ENCODE measurements at places on chromosomes 3 and 15.

DNA sequence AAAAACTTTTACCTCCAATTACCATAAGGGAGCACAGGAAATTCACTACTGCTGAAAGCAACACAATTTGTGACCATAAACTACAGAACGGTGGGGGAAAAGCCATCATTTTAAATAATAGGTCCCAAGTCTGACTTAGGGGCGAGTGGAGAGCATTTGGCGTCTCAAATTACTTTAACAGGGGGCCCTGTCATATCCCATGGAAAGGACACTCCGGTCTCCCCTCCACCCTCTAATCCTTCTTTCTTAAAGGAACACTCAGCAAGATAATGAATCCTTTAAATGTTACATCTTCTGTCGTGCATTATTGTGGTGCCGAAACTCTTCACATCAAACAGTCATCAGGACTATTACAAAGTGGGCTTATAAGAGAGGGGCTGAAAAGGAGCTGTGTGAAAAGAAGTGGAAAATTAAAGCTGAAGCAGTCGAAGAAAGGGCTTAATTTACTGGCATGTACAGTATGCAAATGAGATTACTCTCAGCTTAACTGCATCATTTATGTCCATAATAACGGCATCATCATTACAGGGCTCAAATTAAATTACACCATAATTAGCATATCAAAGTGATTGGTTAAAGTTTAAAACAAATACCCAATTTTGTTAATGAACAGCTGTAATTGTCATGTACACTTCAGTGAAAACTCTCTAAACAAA is 342.2 kb downstream of the FOXP1 start:
- DNase-seq: no peak

- DNase-seq: no peak
Observed at GRCh38 chr3:186826410-186826975, 16.0 kb upstream of the ADIPOQ start.

- DNase-seq: no peak
Observed at GRCh38 chr15:47820057-47820746, 102.9 kb downstream of the SEMA6D start.

- DNase-seq: no peak
Observed at GRCh38 chr3:183247011-183247589, 6.0 kb upstream of the B3GNT5 start.

GRCh38 chr3:179956416-179956830 is 80.3 kb downstream of the PEX5L start:
- DNase-seq: no peak

GRCh38 chr3:122052968-122053367 is 2.2 kb upstream of the CD86 start:
- DNase-seq: no peak

GRCh38 chr15:76492538-76492937 is 156.0 kb downstream of the ISL2 start:
- no peak for DNase-seq

GRCh38 chr3:47444103-47444502 is 31.6 kb downstream of the SCAP start:
- no peak for DNase-seq

GRCh38 chr3:57179580-57180410 is 14.6 kb upstream of the IL17RD start:
- no peak for DNase-seq

DNA sequence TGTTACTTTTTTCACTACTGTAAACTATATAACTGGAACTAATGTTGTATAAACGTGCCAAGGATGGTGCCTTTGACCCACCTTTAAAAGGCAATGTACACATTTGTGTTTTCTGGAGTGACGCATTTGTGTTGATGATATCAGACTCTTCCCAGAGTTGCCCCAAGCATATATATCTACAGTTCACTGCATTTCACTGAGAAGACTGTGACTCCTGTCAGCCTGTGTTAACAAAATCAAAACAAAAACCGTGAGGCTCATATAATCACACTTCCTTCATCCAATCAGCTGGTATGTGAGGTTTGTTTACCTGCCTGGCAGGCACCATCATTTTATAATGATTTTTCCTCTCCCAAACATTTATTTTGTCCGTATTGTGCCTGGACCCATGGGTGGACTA is 117.6 kb upstream of the ROBO1 start:
- DNase-seq: no peak

GRCh38 chr3:51673802-51674654 is 3.0 kb downstream of the TEX264 start:
- DNase-seq: no peak

- DNase-seq: no peak
Observed at GRCh38 chr3:69567023-69567709, 172.1 kb upstream of the MITF start.

GRCh38 chr3:84893211-84893610 is 65.6 kb upstream of the CADM2 start:
- DNase-seq: no peak

- no peak for DNase-seq
Observed at GRCh38 chr3:194067949-194068362, 68.0 kb upstream of the HES1 start.

DNA sequence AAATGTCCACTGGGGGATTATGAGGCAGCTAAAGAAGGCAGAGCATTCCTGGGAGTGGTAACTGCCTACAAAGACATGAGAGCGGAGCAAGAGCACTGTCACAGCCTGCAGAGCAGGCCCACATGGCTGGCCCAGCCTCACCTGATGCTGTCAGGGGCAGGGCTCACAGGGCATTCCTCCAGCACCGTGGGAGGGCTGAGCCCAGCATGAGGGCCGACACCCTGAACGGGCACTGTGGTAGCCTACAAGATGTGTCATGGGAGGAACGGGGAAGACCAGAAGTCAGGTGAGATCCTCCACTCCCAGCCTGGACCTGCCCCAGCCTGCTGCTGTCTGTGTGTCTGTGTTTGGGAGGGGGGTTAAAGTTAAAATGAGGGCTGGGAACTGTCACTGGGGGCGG is 30.1 kb downstream of the CCDC12 start:
- DNase-seq: no peak

- DNase-seq: no peak
Observed at GRCh38 chr15:72538931-72539330, 64.8 kb downstream of the ARIH1 start.

DNA sequence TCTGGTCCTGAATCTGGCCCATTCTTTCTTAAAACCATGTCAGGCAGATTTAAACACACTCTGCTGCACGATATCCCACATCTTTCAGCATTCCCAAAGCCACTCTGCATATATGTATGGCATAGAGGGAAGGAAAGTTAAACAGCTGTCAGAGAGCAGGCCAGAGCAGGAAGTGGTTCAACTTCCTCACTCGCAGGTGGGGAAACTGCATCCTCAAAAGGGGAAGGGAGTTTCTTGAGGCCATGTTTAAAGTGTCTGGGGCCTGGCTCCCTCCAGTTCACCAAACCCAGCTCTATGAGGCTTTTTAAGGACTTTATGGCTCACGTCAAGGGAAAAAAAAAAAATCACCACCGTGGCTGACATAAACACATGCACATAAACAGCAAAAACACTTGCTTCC is 123.1 kb downstream of the OPA1 start:
- no peak for DNase-seq

- no peak for DNase-seq
Observed at GRCh38 chr3:62805106-62805505, 70.1 kb downstream of the CADPS start.

GRCh38 chr15:27665002-27665401 is 434.1 kb downstream of the OCA2 start:
- DNase-seq: no peak

- DNase-seq: no peak
Observed at GRCh38 chr3:57078635-57079473, 18.4 kb downstream of the SPATA12 start.

DNA sequence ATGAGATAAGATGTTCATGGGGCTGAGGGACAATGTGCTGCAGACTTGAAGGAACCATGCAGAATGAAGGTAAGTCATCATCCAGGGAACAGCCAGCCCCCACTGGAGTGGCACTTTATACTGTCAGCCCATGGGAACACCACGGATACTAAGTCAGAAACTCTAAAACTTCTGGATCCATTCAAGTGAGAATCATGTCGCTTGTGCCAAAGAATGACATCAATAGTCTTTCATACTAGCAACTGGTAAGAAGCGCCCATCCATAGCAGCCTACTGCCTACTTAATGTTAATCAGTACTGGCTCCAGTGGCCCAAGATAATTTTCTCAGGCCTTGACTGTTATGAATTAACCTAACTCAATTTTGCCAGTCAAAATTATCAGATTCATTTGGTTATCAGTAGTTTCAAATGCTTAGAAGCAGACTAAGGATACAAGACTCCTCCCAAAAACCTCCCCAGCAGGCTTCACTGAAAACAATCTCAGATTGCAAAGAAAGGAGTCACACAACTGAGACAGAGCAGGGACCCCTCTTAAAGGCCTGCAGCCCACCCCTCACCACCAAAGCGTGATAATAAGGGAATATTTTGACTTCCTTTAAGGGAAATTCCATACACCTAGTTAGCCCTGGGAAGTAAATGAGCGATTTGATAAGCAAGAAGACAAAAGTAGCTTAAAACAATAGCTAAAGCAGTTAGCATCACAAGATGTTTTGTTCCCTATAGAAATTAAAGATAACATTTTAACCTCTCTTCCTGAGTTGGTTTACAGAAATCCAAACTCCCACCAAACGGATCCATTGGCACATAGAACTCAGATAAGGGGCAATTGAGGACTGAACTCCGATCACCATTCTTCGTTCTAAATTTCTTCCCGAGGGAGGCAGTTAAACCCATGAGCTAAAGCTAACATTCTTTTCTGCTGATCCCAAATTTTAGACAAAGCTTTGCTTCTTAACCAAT is 98.8 kb downstream of the TGFBR2 start:
- DNase-seq: no peak

GRCh38 chr3:109033000-109033660 is 79.5 kb upstream of the GUCA1C start:
- DNase-seq: no peak

DNA sequence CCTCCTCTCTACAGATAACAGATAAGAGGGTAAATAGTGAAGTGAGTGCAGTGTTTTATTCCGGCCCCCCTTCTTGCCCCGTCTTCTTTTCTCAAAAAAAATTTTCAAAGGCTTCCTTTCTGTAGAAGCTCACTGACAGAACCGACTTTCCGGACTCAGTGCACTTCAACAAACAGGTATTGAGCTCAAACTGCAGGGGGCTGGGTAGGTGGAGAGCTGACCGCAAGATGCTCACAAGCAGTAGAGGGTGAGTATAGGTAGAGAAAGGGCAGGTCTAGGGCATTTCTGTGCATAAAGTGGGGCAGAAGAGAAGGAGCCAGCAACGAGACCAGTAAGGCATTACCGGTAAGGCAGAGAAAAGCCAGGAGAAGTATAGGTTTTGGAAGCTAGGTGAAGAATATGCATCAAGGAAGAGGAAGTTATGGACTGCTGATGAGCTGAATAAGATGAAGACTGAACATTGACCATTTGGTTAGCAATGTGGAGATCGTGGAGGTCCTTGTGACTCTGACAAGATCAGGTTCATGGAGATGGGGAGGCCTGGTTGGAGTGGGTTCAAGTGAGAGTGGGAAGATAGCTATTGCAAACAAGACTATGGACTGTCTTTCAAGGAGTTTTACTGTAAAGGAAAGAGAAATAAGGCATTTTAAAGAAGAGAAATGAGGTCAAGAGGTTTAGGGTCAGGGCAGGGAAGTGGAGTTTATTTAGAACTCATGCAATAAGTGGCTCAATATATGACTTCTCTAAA is 97.4 kb downstream of the ST6GAL1 start:
- DNase-seq: no peak

DNA sequence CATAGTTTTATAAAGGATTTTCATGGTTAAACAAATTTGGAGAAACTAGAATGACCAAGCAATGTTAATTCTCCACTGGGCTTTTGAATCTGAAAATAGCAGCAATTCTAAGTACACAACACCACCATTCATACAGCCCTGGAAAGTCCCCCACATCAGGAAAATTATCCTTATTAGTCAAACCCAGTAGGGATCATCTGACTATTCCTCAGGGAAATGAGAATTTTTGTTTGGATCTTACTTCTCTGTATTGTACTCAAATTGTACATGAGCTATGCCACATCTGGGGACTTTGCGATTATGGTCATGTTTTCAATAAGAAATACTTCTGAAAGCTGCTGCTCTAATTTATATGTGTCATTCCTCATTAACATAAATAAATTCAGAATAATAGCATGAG is 46.0 kb downstream of the RARB start:
- DNase-seq: no peak

DNA sequence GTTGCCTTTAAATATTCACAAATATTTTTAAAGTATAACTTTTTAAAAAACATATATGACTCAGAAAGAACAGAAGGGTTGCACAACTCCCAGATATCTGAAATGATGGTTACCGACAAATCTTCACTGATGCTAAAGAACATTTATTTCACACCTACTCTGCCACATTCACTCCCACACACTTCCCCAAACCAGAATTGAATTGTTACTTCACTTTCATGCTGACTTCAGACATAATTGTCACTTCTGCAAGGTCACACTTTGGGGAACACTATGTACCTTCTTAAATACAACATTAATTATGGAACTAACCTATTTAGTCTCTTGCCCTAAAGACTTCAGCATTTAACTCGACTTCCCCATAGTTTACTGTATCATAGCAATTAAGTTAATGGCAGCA is 795.1 kb downstream of the FHIT start:
- no peak for DNase-seq

- DNase-seq: no peak
Observed at GRCh38 chr3:100317912-100318311, 16.6 kb upstream of the NIT2 start.

DNA sequence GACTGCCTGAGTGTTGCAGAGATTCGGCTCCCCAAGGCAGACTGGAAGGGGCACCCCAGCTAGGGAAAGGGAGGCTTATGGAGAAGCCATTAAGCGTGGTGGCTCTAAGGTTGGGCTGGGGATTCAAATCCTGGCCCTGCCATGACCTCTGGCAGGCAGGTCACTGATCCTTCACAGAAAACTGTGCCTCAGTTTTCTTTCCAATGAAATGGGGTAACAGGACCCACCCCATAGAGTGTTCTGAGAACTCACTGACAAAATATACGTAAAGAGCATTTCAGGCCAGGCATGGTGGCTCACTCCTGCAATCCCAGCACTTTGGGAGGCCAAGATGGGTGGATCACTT is 34.6 kb downstream of the DNASE1L3 start:
- no peak for DNase-seq

DNA sequence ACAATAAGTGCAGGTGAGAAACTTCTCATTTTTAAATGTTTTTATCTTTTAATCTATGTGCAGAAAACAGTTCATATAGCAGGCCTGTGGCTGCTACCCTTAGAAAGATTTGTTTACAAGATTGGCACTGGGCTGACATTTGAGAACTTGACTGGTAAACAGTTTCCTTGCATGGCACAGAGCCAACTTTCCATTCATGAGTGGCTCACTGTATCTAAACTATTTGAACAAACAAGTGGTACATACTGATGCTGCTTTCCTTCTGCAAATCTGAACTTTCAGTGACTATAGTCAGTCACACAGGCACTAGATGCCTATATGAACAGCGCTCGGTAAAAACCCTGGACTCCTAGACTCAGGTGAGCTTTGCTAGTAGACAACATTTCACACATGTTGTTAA is 6.3 kb upstream of the GTPBP8 start:
- DNase-seq: no peak
